Urinary bladder (tissue), 4 donors: ENCODE measurements at places on chromosomes 3 and 15.

GRCh38 chr15:81008312-81008711, 7.6 kb downstream of the TLNRD1 start:
- no peak for DNase-seq

DNA sequence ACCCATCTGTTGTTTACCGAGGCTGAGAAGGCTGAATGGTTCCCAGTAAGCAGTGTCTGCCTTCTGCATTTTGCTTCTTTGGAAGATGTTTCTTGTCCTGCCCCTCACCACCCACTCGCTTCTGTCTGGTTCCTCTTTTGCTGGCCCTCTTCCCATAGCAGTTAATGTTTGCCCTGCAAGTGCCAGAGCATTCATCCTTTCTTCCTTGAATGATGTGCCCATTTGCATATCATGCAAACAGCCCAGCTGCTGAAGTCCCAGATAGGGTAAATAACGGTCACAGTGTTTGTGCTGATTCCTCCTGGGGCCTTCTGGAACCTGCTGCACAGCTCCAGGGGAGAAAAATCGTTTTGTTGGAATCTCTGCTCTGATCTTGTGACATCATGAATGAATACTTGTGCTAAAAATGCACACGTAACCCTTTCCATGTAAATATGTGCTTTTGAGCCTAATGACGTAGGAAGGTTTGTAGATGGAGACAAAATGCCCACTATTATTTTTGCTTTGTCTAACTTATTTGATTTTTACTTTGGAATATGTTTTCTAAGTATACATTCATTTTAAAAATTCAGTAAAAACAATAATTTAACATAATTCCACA, 381.0 kb downstream of the SOX2 start:
- DNase-seq, result no peak

GRCh38 chr3:50674349-50675178, at the start of gene DOCK3:
Gene DOCK3 (plus strand): TSS chr3:50674927. CDS start chr3:50675264, 337 bp downstream.
- DNase-seq, result no peak

GRCh38 chr3:22039161-22039560, 288.2 kb upstream of the ZNF385D start:
- no peak for DNase-seq

DNA sequence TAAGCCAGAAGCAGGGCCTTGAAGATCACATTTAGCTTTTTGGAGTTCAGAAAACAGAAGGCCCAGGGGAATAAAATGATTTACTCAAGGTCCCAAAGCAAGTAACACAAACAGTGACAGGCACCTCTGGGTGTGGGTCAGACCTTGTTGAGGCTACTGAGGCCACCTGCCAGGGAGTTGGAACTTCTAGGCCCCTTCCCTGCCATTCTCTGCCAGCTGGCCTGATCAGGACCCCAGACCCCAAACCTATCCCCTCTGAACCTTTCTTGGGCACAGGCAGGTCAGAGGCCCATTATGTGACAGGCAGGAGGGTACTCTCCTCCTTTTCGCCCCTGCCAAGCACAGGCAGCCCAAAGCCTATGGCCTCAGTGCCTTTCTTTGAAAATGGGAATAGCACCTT, 49.4 kb upstream of the ATP2B2 start:
- DNase-seq, result no peak
